H54 (cell line): ENCODE measurements at places on chromosomes 1 and 21.

GRCh38 chr1:211343607-211344006 is 17.0 kb downstream of the TRAF5 start:
- DNase-seq = no peak

DNA sequence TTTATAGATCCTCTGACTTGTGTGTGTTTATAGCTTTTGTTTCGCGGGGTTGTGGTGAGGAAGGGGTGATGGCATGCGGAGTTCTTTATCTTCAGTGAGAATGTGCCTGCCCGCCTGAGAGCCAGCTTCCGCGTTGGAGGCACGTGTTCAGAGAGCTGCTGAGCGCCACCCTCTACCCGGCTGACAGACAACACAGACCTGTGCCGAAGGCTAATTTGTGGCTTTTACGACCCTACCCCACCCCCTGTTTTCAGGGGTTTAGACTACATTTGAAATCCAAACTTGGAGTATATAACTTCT is 14.4 kb upstream of the CD101 start:
- no peak for DNase-seq

DNA sequence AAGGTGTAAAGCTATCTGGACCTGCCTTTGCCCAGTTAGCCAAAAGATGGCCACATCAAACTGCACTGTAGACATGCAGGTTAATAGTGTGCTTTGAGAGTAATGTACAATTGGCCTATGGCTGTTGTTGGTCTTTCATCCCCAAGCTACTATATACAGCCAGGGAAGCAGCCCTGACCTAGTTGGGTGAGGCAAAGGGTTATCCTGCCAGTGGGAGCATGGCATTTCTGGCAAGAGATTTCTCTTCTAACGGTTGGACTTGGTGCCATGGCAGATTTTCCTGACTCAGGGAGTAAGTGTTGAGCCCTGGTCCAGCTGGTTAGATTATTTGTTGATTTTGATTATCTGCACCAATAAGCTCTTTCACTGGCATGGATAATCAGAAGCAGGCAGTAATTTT is 119.8 kb downstream of the SDCCAG8 start:
- no peak for DNase-seq

DNA sequence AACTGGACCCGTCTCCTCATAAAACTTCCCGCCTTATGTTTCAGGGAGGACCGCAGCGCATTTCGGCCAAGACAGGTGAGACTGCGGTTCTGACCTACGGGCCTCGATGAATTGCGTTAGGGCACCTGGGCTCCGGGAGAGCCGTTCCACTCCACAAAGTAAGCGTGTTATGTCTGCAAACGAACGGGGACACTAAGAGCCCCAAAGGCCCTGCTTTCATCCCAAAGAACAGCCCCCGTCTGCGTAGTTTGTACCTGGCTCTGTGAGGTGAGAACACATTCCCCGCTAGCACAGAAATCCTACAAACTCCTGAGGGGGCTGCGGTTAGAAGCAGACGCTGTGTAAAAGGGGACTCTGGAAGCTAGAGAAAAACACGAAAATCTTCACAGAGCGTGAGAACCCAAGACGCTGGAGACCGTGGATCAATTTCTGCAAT is 41.6 kb upstream of the PPIAL4F start:
- no peak for DNase-seq

DNA sequence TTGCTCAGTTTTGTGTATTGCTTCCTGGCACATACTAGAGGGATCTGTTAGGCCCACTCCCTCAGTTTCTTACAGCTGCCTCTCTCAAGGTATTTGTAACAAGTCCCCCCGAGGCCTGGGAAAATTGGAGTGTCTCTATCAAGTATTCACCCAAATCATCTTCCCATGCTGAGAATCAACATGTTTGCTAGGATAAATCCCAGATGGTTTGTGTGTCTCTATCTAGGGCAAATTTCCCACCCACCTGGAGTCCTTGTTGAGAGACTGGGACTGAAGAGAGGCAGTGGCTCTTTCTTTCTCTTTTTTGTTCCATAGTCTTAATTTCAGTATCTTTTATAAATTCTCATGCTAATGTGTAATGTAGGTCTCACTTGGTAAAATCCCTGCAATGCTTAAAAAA is 58.0 kb downstream of the OLFM3 start:
- DNase-seq = no peak

GRCh38 chr1:221381910-221382623 is 359.8 kb downstream of the DUSP10 start:
- DNase-seq = no peak

DNA sequence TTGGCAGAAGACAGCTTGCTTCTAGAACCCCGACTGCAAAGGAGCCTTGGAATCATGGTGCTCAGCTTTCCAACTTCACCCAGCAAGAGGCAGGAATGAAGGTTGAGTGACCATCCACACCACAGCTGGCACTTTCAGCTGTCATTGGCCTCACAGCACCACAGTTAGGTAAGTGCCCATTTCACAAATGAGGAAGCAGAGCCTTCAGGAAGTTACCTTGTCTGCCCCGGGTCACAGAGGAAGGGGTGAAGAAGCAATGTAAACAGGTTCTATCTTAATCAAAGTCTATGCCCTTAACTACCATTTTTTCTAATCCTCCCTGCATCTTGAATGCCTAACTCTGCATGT is 156.0 kb downstream of the GLUL start:
- DNase-seq = no peak

GRCh38 chr1:46515576-46515975 is 25.9 kb downstream of the DMBX1 start:
- no peak for DNase-seq

GRCh38 chr1:95246511-95246910 is 12.5 kb downstream of the RWDD3 start:
- DNase-seq = no peak

GRCh38 chr1:1976031-1976430 is 27.6 kb downstream of the CFAP74 start:
- DNase-seq = no peak

- no peak for DNase-seq
Measured at GRCh38 chr1:23035823-23036452, 16.7 kb downstream of the KDM1A start.

DNA sequence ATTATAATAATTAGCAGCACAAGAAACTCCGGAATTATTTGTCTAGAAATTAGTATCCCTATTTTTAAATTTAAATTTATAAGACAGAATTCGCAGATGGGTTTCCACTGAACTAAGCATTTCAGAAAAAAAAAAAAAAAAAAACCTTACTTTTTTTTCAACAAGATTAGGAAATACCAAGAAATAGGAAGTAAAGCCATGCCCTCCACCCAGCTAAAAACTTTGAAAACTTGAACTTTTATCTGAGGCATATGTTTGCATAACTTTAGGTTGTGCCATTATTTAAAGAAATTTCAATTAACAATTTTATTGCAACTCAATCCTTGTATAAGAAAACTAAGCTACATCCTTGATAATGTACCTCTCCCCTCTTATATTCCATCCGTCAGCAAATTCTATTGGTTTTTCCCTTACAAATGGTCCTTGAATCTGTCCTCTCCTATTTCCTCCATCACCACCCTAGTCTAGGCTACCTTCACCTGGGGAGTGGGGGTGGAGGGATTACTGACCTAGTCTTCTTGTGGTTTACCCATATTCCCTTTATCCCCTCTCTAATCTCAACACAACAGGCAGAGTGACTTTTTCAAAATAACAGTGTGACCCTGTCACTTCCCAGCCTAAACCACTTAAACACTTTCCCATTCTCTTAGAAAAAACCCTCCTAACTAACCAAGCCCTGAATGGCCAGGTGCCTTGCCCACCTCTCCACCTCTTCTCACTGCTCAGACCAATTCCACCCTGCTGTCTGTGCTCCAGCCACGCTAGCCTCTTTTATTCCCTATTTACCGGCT is 1.4 kb upstream of the EVI5 start:
- DNase-seq = no peak

DNA sequence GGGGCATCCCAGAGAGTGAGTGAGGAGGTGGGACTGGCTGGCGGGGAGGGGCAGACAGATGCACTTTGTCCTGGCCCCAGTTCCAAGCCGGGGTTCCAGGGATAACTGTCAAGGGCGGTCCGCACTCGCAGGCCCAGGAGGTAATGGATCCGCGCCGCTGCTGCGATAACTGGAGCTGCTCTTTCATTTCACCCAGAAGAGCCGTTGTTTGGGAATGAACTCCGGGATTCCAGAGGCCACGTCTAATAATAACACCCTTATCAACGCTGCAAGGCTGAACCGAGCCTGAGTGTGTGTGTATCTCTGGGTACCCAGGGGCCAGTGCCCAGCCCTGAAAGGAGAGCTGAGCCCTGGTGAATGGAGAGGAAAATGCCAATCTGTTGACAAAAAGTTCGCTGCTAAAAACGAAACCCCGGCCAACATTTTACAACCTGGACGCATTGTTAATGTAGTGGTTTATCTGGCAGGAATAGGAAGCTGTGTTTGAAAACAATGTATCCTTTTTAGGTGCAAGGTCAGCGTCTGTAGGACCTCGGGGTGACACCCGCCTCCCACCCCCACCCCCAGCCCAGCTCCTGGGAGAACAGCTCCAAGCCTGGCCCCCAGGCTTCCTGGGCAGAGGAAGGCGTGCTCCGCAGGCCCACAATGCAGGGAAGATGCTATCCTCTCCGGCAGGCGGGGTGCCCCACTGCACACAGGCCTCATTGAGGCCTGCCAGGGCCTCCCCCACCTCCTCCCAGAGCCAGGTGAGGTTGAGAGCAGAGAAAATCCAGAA is 119.7 kb downstream of the PROX1 start:
- DNase-seq = no peak

DNA sequence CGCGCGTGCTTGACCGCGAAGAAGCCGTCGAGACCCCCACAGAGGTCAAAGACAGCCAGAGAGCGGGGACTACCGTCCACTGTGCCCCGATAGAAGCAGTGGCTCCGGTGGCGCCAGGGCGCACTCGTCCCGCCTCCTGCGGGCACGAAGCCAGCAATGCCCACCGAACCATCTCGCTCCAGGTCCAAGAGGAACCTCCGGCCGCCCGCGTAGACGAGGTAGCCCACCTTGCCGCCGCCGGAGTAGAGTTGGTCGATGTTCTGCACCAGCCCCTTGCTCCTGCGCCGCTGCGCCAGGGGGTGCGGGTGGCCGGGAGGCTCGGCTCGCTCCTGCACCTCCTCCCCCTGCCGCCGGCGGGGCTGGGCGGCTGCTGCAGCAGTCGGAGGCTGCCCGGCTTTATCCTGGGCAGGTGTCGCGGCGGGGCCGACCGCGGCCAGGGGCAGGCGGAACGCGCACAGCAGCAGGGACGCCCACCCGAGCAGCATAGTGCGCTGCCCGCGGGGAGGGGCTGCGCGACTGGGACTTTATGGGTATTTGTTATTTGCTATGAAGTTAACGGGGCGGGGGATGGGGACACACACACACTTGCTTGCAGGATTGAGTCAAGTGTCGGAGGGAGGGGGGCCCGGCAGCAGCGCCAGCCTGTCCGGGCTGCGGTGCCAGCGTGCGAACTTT is 844 bp downstream of the ADAMTS5 start:
- no peak for DNase-seq
